ENCODE measurements at places on chromosomes 12 and 14.

- no peak for DNase-seq
Measured at GRCh38 chr12:76976777-76977382, 88.5 kb downstream of the E2F7 start.

GRCh38 chr12:98653866-98654493 lies 8.9 kb downstream of the APAF1 start:
- DNase-seq: peak; percentile 34

- no peak for DNase-seq
Measured at GRCh38 chr14:75101491-75101890, 25.4 kb downstream of the NEK9 start.

DNA sequence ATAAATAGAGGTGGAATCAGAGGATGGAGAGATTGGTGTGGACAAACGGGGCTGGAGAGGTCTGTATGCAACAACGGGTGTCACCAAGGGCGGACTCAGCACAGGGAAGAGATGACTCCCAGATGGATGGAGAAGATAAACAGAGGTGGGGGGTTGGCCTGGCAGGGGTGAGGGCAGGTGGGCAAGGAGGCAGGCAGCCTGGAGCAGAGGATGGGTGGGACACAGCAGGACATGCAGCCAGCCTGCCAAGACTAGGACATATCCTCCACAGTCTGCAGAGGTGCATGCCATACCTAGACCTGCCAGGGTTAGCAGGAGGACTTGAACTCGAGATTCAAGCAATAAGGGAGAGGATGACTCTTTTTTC lies 56.2 kb downstream of the TTC7B start:
- no peak for DNase-seq

GRCh38 chr12:104279164-104279563 lies 24.4 kb upstream of the EID3 start:
- no peak for DNase-seq

DNA sequence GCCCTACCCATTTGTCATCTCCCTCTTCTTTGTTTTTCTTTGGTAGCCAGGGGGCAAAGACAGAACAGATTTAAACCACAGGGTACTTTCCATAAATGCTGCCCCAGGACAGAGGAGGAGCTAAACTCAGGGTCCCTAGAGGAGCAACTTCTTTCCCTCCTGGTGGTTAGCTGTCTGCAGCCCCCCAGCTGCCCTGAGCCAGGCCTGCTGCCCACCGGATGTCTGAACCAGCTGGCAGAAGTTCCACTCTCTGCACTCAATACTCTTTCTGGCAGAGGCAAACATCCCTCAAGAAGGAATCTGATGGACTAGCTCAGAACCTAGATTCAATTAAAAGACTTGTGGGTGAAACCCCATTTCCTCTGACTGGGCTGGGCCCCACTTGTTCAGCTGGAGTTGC lies 10.7 kb downstream of the VDR start:
- DNase-seq: no peak

DNA sequence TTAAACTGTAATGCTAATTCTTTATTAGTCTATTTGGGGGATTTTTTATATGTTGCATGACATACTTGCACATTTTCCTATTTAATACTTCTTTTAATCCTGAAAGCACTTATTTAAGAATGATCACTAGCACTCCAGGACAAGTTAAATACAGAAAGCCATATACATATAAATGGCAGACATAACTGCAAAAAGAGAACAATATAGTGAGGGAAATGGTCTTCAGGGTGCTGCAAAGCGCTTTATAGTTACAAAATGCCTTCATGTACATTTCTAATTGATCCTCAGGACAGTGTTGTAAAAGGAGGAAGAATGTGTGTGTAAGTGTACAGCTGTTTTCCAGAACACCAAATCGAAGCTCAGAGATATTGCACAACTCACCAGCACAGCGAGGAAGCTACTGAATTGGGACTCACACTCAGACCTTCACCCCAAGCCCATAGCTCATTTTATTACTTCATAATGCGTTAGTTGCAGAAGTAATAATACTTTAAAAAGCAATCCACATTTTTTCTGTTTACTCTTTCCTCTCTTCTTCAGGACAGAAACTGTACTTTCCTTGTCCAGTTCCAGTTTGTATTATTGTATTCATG lies 428.2 kb downstream of the RAD51B start:
- DNase-seq: no peak

DNA sequence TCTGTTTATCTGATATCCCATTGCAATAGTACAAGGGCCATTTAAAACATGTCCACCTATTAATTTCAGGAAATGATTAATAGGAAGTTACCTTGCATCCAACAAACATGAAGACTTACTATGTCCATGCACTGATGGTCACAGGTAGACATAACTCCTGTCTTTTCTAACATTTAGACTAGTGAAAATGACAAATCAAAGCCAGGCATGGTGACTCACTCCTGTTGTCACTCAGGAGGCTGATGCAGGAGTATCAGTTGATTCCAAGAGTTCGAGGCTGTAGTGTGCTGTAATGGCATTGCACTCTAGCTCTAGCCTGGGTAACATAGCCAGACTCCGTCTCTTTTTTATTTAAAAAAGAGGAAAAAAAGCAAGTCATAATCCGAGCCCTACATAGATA lies 14.8 kb downstream of the HSP90B1 start:
- DNase-seq: no peak

DNA sequence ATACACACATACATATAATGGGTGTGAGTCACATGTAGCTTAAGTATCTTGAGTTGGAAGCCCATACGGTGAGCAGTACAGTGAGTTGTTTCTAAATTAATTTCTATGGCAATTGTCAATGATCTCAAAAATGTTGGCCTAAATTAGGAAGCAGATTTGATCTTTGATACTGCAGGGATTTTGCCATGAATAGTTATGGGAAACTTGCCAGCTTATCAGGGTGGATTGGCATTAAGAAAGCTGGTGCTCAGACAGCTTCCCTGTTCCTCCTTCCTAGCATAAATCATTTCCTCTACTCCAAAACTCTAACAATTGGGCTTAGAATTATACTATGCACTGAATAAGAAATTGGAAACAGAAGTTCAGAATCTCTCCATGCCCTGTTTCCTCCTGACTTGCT lies 150.9 kb upstream of the FRMD6 start:
- DNase-seq: no peak

GRCh38 chr14:35808076-35808637 lies 938 bp downstream of the RALGAPA1 start:
- DNase-seq: peak; percentile 48

- no peak for DNase-seq
Measured at GRCh38 chr12:131093604-131093955, 139.9 kb downstream of the ADGRD1 start.

GRCh38 chr14:104513641-104514046 lies 65.9 kb upstream of the C14orf180 start:
- DNase-seq: no peak

- no peak for DNase-seq
Measured at GRCh38 chr12:14961466-14962152, at the start of gene ARHGDIB. Gene ARHGDIB (minus strand): TSS chr12:14961601. CDS start chr12:14950712, 10,889 bp downstream.

DNA sequence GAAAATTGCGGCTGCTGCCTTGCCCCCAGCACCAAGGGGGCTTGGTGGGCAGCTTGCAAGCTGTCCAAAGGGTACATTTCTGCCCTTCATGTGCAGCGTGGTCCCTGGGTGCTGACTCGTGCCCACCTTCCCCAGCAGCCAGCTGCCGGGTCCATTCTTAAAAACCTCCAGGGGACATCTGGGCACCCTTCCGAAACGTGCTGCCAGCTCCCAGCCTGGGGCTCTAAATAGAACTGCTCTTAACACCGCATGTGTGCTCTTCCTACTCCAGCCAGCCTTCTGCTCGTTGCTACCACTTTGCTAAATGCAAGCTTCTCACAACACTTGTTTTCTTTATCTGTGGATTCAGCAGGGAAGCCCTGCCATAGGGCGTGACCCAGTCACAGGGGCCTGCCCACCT lies 66.0 kb downstream of the RIMBP2 start:
- DNase-seq: no peak

GRCh38 chr14:65723348-65723747 lies 310.8 kb downstream of the FUT8 start:
- DNase-seq: no peak

DNA sequence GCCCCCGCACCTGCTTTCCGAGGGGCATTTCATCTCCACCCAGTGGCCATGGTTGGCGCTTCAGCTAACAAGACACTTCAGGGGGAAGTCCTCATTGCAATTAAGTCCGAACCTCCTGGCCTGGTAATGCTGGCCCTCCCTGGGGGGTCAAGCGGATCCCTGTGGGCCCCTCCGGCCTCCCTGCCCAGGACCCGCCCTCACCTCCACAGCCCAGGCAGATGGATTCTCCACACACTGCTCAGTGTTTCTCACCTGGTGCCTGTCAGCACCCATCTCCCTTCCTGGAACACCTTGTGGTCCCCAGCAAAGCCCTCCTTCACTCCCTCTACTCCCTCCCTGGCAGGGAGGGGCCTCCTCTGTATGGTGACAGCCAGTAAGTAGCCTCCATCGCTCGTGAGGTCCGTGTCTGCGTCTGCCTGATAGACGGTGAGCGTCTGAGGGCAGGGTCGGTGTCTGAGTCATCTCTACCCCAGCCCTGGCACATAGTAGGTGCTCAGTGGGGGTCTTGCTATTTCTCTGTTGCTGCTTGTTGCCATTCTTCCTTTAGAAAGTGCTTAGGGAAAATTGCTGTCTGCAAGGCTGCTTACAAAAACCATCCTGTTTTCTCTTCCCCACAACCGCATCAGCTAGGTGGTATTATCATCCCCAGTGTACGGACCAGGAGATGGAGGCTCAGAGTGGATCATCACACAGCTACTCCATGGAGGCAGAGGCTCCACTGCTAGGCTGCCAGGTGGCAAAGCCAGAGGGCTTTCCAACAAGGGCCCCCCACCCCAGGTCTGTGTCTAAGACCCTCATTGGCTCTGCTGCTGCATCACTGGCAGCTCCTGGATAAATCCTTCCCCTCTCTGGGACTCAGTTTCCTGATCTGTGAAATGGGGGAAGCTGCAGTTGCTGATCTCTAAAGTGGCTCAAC lies 39.7 kb upstream of the EML1 start:
- no peak for DNase-seq

GRCh38 chr12:46110928-46111699 lies 120.7 kb upstream of the SCAF11 start:
- DNase-seq: no peak

DNA sequence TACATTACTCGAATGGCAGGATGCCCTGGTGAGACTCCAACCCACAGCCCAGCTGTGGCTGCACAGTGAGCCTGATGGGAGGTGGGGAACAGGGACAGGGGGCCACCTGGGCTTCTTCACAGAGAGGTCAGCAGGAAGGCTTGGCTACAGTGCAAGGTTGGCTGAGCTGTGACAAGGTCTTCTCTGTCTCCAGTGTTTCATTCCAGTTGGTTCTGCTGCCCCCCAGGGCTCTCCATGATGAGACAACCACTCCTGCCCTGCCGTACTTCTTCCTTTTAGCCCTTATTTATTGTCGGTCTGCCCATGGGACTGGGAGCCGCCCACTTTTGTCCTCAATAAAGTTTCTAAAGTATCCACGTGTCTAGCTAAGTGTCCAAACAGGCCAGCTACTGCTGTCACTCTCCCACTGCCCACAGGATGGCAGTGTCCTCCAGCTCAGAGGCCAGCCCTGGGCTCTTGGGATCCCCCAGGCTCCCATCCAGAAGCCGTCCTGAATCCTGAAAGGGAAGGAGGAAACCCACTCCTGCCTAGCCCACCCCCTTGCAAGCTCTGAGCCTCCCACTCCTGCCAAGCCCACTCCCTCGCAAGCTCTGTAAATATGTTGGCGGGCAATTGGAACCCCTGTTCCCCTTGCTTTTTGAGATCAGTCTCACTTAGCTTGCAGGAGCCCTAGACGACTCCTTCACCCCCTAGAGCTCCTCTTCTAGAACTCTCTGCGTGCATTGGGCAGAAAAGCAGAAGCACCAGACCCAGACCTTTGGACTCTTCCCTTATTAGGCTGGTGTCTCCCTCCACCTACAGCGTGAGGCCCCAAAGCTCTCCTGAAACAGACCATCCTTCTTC lies 5.4 kb downstream of the C1QL4 start:
- DNase-seq: no peak

DNA sequence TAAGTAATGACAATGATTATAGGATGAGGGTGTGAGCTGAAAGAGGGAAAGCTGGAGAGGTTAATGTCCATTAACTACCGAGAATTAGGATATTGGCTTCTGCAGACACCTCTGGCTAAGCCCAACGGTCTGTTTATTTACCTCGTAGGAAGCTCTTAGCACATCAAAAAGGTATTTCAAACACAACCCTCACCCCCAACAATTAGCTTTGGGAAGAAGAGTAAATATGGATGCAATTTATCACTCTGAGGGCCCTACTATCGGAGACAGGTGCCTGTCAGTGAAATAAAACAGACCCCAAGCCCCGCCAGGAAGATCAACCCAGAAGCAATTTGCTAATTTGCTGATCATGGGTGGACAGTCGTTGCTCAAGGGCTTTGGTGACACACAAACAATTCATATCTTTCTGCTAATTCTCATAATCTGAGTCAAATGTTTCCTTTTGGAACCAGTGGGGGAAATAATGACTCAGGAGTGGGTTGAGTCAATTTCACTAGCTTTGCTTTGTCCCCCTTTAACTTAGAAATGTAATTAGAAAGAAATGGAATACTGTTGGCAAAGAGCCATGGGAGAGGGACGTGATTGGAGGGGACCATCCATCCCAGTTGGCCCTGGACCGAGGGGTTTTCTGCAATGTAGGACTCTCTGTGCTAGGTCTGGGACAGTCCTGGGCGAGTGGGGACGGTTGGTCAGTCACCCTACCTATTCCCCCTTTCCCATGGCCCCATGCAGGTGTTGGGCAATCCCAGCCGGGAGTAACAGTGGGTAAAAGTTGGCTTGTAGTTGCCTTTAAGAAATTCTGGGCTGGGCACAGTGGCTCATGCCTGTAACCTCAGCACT lies 99.1 kb upstream of the MED13L start:
- DNase-seq: no peak

DNA sequence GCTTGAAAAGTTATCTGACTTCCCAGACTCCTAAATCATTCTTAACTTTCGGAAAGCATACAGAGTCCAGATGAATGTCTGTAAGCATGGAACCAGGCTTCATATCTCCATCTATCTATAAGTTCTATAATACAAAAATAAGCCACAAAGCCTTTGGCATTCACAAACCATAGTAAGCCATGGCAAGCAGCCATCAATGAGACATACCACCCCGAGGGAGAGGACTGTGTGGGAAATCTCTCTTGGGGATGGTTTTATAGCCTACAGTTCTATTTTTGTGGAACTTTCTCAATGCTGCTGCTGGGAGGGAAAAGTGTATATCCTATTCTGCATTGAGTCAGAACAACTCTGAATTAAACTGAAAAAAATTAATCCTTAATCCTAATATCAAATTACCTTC lies 20.4 kb downstream of the EGLN3 start:
- DNase-seq: no peak

- no peak for DNase-seq
Measured at GRCh38 chr14:96351986-96352385, 11.2 kb downstream of the ATG2B start.

- peak; percentile 52 for DNase-seq
Measured at GRCh38 chr14:60723116-60723906, 840 bp downstream of the SIX4 start.

DNA sequence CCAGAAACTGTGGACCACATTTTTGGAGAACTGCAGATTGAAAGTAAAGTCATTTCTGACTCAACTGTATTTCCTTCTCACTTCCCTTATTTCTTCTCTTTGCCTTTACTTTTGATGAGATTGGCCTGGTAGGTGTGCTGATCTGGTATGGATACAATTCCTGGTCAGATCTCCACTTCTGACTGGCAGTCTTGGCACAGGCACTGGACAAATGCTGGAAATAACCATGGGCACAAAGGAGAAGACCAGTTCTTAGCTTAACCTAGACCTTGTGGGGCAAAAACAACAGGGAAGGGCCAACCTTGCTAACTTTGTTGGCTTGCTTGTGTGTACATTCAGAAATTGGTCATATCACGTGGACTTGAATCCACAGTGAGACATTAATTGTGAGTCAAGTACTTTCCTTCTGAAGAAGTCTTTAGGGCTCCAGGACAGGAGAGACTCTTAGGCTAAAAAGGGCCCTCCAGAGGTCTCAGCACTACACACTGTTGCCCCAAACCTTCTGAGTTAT lies 75.0 kb downstream of the DIP2B start:
- DNase-seq: no peak
